Naive thymus-derived CD4-positive, alpha-beta T cell (primary cell): ENCODE measurements at places on chromosomes 7 and 10.

DNA sequence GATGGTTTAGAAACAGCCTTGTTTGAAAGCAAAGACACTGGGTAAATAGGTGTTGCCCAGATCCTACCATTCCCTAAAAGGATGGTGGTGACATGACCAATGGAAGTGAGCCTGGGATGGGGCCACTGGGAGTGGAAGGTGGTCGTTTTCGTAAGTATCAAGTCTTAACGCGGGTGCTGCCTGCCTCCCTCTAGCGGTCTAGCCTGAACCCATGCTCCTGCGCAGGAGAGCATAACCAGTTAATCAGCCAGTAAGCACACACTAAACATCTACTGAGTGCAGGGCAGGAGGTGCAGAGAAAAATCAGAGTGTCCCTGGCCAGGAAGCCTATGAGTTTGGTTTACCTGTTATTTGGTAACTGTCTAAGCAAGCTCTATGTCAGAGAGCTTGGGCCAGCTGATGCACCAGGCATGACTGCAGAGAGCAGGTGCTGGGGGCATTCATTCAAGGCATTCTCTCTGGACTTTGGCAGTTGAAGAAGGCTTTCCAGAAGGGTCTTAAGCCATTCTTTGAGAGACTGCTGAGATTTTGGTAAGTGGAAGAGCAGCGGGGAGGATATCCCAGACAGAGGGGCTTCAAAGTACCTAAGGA is 930 bp downstream of the GARIN1A start:
- DNase-seq: no peak

DNA sequence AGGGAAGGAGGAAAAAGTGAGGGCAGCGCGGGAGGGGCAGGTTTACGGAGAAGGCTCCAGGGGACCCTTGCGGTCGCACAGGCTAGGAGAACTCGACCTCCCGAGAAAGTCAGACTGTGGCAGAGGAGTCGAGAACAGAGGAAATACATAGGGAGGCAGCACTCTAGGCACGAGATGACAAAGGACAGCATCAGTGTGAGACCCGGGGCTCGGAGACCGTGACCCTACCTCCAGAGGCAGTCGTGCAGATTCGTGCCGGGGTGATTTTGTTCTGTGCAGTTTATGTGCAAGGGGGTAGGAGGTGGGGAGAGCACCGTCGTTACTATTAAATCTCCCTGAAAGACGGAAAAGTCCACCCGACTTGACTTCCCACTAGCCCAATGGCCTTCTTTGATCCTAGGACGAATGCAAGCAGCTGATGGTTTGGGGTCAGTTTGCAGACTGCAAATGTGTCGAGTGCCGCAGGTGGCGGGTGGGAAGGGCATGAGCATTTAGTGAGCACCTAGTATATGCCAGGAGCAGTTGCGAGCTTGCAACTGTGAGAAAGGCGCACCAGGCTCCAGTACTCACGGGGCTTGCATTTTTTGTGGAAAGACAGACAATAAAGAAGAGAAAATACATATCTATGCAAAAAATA is 674 bp upstream of the OSBPL3 start:
- DNase-seq: no peak

DNA sequence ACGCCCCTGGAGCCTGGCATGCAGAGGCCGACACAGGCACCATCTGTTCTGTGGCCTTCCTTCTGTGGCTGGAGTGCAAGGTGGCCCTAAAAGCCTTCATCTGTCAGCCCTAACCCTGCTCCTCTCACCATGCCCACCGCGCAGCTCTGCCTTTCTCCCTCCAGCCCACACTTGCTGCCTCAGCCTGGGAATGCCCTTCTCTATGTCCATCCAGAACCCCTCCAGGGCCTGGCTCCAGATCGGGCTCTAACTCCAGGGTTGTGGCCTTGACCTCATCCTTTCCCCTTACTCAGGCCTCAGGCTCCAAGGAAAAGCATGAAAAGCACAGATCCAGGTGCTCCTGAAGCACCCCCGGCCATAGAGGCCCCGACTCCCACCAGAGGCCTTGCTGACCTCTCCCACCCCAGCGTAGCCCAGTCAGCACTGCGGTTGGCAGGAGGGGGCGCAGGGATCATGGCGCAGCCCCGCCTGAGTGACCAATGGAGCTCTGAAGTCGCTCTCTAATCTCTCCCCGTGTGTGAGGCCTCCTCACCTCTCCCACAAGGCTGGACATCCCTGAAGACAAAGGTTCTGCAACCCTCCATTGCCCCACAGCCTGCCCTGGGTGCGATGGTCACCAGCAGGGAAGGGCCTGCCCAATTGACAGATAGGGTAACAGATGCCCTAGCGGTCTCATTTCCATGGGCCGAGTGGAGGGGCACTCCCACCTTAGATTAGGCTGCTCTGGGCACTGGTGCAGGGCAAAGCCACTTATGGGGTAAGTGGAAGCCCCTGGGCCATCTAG is 9.2 kb downstream of the ZCCHC24 start:
- no peak for DNase-seq

GRCh38 chr7:104137971-104138370 is 69.8 kb downstream of the ORC5 start:
- no peak for DNase-seq

DNA sequence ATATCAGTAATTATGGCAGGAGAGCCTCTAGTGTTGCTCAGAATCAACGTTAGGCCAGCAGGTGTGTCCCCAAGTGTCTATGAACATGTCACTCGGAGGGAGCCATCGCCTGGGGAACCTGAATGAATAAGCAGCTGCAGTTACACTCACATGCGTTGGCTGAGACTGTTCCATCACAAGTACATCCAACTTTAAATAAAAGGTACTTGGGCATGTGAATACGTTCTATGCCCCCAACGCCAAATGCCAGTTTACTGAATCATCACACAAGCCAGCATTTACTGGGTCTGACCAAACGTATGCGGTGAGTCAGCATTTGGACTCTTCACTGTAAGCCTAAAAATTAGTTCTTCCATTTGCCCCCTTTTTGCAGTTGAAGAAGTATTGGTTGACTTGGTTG is 207.6 kb upstream of the PLXNA4 start:
- DNase-seq: no peak

DNA sequence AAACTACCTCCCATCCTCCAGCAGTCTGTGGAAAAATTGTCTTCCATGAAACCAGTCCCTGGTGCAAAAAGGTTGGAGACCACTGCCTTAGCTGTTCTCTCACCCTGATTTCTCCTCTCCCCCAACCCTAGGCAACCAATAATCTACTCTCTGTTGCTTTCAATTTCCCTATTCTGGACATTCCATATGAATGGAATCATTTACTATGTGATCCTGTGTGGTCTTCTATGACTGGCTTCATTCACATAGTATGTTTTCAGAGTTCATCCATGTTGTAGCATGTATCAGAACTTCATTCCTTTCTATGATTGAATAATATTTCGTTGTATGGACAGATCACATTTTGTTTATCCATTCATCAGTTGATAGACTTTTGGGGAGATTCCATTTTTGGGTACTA is 38.3 kb upstream of the DLG5 start:
- no peak for DNase-seq

DNA sequence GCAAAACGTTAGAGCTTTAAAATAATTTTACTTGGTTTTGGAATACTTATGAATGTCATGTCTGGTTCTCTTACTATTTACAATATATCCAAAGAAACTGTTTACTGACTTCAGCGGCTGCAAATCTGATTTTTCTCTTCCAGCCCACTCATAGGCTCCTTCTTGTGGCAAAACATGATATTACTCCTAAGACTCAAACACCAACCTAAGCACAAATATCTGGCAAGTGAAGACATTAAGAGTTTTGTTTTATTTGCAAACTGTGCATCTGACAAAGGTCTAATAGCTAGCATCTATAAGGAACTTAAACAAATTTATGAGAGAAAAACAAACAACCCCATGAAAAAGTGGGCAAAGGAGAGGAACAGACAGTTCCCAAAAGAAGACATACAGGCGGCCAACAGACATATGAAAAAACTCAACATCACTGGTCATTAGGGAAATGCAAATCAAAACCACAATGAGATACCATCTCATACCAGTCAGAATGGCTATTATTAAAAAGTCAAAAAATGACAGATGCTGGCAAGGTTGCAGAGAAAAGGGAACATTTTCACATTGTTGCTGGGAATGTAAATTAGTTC is 20.3 kb upstream of the GJC3 start:
- DNase-seq: peak; percentile 18

DNA sequence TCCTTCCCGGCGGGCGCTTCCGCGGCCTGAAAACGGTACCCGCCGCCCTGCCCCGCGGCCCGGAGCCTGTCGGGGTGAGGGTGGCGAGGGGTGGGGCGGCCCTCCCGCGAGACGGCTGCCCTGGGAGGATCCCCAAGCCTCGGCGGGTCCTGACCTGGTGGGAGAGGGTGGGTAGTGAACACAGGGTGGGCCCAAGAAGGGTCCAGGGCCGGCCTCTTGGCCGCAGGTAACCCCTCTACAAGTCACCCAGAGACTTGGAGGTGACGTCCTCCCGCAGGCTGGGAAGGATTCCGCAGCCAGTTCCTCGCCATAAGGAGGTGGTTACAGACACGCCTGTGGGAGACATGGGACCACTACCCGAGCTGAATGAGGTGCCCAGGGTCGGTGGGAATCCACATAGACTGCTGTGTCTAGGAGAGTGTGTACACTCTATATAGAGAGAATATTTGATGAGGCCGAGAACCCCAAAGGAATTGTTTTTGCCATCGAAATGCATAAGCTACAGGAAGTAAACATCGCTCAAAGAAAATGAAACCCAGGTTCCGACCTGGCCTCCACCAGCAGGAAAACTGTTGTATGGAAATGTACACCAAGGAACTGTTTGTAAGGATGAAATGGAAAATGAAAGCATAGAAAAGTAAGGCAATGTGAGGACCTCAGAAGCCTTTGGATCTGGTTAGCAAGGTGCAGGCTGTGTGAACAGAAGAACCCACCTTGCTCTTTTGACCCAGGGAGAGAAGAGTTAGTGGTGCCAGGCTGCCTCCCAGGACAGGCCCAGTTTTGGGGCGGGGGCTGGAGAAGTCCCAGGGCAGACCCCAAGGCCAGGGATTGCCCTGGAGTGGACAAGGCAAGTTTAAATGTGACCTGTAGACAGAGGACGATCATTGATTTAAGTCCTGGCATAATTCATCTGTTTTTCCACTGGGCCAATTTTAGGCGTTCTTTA is 659 bp downstream of the OPTN start:
- no peak for DNase-seq

DNA sequence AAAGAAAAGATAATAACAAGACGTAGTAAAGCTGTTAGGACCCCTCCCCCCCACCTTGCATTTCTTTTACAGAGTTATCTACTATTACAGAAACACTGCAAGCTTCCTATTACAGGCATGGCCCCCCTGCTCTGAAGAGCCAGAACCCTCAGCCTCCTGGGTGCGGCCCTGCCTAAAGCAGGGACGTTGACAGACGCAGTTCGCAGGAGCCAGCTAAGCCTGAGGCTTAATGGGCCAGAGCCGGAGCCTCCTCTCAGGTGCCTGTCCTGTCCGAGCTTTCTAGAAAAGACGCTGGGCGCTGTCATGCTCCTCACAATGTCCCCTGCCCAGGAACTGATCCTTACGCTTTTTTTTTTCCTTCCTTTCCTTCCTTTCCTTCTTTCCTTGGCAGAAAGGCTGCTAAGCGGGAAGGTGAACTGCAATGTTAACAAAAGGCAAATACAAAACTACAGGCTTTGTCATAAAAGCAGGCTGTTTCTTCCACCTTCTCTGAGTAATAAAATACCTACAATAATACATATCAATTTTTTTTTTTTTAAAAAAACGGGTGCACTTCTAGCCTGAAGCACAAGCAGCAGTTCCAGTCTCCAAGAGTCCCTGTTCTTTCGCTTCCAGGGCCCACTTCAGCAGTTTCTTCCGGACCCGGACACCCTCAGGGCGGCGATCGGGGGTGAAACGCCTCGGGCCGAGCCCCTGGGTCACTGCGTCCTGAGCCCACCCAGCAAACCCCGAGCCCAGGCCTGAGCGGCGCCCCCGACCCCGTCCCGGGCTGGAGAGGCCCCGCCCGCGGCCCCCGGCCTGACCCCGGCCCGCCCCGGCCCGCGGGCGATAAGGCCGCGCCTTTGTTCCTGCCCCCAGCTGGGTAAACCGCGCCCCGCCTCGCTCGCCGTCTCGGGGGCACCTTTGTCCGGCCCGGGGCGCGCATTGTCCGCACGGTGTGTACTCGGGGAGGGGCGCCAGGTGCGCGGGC is 11.2 kb downstream of the MNX1 start:
- no peak for DNase-seq

DNA sequence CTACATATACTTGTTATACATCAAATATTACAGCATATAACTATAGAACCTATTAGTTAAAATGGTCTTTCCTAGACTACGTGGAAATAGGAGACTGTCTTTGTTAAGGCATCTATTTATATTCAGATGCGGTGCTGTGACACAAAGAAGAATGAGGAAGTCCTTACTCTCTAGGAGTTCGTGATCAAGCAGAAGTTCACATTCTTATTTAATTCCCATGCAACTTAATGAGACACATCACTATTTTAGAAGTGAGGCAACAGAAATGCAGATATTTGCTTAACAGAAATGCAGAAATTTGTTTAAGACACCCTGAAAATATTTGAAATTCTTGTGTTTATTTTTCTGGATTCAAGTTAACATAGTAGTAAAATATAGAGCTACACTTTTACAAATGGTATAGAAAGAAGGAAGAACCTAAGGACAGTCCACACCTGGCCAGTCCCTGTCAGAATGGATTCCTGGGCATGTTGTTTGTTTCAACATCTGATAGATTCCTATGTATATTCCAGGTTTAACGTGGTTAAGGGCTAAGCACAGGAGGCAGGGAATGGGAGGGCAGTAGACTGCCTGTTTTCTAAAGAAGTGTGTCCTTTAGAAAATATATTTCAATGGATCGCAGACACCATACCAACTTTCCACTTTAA is 70.6 kb upstream of the NXPH1 start:
- no peak for DNase-seq

DNA sequence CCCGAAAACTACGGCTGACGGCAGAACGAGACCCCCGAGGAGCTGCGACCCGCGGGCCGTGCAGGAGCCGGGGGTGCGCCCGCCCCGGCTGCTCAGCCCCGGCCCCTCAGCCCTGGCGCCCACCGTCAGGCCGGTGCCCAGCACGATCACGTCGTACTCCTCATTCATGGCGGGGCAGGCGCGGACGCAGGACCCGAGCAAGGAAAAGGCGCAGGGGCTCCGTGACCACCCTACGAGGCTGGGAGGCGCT is 218 bp downstream of the GDI2 start:
- DNase-seq: no peak

GRCh38 chr10:11299125-11299524 is 281.5 kb downstream of the CELF2 start:
- no peak for DNase-seq

GRCh38 chr10:110498982-110499795 is 1.5 kb downstream of the DUSP5 start:
- no peak for DNase-seq

DNA sequence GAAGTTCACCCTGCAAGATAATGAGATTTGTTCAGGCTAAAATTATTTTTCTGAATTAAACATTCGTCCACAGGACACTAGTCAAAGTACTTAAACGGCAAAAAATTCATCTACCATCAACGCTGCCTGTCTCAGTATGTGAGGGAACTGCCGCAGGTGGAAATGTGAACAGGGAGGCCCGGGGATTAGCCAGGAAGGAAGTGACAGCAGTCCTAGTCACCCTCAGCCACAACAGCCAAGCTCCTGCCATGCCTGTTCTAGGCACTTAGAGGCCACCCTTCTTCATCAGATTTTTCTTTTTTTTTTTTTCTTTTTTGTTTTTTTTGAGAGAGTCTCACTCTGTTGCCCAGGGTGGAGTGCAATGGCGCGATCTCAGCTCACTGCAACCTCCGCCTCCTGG is 9.4 kb downstream of the NUDT5 start:
- no peak for DNase-seq

GRCh38 chr7:47597379-47597778 is 15.5 kb upstream of the TNS3 start:
- DNase-seq: no peak
